ENCODE measurements at places on chromosomes 4 and X.

- DNase-seq, result no peak
Observed at GRCh38 chrX:10769696-10770619, 149.6 kb upstream of the MID1 start.

DNA sequence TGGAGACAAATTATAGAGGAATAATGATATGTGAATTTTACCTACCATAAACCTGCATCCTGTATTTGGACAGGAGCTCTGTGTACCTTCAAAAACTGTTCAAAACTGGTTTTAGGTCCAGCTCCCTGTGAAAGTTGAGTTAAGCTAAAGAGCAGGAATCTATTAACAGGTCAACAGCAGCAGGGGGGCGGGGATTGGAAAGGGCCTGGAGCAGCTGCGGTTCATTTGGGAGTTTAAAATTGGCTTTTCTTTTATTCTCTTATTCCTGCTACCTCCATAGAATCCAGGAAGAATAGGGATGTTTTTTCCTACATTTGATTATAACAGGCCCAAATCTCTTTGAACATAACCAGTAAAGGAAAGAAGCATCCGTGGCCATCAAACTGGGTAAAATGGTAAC is 23.8 kb downstream of the SHROOM3 start:
- no peak for DNase-seq

DNA sequence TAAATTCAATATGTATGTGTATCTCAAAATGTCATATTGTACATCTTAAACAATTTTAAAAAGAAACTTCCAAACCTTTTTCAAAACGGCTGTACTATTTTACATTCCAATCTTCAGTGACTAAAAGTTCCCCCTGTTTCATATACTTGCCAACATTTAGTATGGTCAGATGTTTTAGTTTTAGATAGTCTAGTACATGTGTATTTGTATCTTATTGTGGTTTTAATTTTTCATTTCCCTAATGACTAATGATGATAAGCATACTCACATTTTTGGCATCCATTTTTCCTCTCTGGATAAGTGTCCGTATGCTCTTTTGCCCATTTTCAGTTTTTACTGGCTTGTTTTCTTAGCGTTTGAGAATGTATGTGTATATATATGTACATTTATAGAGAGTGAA is 212.2 kb upstream of the MAGEB18 start:
- DNase-seq, result no peak

- no peak for DNase-seq
Observed at GRCh38 chrX:68387776-68388175, 45.5 kb downstream of the OPHN1 start.

GRCh38 chr4:138537731-138538490 is 295.8 kb upstream of the SLC7A11 start:
- DNase-seq, result no peak

DNA sequence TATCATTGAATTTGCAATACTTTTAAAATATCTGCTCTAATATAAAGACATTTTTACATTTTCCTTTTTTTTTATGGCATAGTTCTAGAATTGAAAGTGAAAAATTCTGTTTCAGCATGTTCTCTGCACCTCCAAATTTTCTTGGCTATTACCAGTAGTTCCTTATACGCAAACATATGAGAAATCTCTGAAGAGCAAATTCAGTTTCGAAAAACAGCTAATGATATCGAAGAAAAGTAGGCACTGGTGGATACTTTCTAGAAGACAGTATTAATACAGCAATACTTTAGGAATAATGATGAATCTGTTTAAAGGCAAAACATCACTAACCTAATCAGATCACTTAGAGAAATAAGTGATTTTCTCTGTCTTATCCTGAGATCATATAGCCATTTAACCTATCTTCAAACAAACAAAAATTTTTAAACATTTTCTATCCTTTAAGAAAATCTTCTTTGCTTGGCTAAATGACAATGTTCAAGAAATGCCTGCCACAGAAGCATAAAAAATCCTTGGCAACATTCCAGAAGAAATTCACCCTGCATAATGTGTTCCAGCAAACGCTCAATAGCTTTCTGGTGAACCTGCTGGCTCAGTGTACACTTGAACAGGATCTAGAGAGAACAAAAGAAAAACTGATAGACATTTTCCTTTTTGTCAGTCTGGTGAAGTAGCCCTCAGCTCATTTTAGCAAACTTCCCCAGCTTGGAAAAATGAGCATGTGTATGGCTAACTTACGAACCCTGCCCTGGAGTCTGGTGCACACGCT is 51.2 kb upstream of the KLF3 start:
- no peak for DNase-seq

DNA sequence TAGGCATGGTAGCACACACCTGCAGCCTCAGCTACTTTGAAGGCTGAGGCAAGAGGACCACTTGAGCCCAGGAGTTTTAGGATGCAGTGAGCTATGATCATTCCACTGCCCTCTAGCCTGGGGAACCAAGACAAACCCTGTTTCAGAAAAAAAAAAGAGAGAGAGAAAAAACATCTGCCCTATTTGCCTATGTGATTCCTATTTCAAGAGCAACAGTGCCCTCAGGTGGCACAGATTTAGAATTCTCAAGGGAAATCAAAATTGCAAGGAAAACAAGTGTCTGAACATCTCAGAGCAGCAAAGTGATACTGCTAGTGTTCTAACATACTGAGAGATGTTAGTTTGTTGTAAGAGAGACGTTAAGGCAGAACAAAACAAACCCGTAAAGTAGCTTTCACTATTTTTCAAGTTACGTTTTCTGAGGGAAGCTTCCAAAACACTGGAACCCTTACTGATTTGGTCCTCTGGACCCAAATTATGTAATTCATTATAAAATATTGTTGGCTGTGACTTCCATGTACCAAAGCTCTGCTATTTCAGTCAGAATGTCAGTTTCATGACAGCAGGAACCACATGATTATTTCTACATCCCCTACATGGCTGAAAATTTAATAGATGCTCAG is 7.9 kb downstream of the BDH2 start:
- DNase-seq, result peak; percentile 77

DNA sequence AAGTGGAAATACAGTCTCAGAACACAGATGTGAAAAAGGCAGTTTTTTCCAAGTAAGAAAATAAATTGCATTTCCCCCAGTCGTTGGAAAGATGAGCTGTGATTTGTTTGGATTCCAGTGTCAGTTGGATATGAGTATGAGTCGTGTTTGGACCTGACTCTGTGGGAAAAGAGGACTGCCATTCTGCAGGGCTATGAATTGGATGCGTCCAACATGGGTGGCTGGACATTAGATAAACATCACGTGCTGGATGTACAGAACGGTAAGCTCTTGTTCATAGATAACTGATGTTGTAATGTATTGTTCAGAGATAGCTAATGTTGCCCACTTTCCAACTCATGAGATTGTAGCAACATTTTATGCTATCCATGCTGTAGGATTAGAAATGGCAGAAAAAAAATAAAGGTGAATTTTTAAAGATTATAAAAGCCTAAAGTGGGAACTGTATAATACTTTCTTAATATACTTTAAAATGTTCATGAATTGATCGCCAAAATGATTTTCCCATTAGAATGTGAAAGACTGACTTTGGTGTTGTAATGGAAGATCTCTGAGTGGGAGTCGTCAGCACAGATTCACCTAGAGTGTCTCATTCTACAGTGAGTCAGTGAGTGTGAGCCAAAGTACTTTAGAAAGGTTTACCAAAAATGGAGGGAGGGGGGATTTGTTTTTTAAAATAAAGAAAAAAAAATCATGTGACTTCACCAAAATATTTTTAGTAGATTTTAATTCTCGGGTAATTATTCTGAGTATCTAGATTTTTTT is 178.7 kb downstream of the DCTD start:
- DNase-seq, result no peak

DNA sequence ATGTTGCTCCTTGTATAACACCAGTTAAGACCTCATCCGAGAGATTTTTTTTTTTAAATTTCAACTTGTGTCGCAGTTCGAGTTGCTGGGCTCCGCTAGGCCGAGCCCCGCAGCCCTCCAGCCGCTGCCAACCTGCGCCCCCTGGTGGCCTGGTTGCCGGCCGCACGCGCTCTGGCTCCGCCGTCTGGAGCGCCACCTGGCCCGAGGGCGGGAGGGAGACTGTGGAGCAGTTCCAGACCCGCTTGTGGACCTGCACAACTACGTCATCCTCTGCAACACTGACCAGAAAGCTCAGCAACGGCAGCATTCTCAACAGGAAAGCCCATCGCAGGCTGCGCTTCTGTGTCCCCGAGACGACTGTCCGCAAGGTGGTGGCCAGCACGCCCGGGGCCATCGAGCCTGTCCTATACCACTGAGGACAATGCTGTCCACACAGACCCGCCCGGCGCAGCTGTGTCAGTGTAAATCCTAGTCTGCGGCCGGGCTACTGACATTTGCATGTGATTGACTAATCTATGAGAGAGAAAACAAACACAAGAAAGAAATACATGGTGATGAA is 39.1 kb downstream of the ARL9 start:
- peak; percentile 87 for DNase-seq

DNA sequence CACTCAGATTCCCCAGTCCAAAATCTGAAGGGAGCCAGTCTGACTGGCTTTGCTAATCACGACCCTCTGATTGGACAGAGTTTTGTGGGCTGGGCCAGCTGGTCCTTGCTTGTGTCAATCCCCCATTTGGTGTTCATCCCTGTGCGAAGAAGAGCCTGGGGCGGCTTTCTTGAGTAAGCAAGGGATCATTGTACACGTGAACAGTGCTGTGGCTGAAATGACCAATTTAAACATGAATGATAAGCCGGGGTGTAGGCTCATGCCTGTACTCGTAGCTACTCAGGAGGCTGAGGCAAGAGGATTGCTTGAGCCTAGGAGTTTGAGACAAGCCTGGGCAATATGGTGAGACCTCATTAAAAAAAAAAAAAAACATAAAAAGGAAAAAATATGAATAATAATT is 379.1 kb downstream of the RAPGEF2 start:
- DNase-seq, result no peak

- no peak for DNase-seq
Observed at GRCh38 chr4:176789955-176790354, 2.8 kb downstream of the VEGFC start.

GRCh38 chr4:88320780-88321373 is 36.5 kb upstream of the PPM1K start:
- peak; percentile 34 for DNase-seq

DNA sequence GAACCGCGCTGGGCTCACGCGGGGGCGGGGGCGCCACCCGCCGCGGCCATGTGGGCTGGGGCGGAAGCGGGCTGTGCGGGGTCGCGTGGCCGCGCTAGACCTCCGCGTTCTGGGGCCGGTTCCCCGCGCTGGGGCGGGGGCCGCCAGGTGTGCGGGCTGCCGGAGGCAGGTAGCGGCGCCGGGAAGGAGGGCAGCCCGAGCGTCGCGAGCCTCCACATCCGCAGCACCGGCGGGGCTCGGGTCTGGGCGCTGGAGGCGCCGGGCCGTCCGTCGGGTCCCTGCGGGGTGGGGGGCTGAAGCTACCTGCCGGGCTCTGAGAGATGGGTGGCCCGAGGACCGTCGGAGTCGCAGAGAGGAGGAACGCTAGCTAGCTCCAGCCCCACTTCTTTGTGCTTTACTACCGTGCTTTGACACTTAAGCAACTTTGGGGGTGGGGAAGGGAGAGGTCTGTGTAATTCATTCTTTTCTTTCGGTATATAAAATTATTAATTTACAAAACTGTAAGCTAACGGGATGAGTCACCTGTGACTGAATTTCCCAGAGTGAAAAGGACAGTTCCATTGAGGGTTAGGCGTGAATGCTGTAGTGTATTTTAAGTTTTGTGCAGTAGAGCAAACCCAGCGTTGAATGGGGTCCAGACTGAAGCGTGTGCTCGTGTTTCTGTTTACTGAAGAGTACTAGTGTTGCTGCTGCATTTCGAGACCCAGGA is 689 bp downstream of the METAP1 start:
- no peak for DNase-seq

GRCh38 chrX:16138108-16138427 is 14.7 kb downstream of the GRPR start:
- DNase-seq, result no peak

DNA sequence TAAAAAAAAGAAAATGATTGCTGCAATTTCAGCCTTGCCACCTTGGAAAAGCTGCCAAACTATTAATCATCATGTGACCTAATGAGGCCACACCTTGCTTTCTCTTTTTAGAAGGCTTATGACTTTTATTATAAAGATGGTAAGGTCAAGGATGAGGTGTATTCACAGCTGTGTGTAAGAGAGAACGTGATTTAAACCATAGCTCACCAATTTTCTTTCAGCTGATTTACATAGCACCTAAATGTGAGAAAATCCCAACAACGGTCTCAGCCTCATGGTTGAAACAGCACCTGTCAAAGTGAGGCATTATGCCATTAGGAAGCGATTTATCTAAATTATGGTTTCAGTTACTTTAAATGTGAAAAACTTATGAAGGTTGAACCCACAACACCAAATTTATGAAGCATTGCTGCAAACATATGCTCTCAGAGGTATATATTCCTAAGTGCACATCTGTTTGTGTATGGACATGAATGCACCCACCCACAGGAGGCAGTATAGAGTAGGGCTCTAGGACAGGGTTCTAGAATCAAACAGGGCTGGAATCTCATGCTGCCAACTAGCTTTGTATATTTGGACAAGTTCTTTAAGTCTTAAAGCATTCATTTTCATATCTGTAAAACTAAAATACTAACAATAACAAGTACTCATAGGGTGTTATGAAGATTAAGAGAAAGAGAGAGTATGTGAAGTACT is 40.7 kb downstream of the ANXA3 start:
- DNase-seq, result no peak

GRCh38 chrX:54208531-54208930 is 25.5 kb upstream of the FAM120C start:
- DNase-seq, result no peak

GRCh38 chr4:5626913-5627312 is 81.4 kb downstream of the EVC2 start:
- no peak for DNase-seq

- peak; percentile 95 for DNase-seq
Observed at GRCh38 chr4:81471588-81472280, at the start of gene RASGEF1B. RASGEF1B (minus strand) TSS chr4:81471907; CDS start chr4:81459508, 12,399 bp downstream.

GRCh38 chr4:10079912-10080588 is 36.5 kb downstream of the WDR1 start:
- DNase-seq, result no peak

DNA sequence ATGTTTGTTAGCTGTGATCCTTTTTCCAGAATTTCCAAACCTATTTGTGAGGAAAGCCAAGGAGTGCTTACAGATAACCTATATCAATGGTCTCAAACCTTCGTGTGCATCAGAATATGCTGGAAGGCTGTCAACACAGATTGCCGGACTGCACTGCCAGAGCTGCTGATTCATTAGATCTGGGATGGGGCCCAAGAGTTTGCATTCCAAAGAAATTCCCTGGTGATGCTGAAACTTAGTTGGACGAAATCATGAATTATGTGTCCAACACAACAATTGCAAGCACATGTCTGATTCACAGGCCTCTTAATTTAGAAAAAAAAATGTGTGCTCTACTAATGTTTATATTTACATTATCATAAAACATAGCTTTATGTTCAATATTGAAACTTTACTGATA is 544.0 kb upstream of the AMOT start:
- no peak for DNase-seq

GRCh38 chr4:186554539-186554913 is 841 bp downstream of the MTNR1A start:
- DNase-seq, result no peak

GRCh38 chrX:19544693-19545305 is 29.5 kb upstream of the MAP3K15 start:
- DNase-seq, result peak; percentile 53

GRCh38 chr4:75708218-75708691 is 16.1 kb upstream of the USO1 start:
- DNase-seq, result peak; percentile 72

All from CD4-positive, alpha-beta T cell treated with Interleukin-10 for 1 hour (primary cell).